ENCODE measurements at places on chromosomes 2 and 18.

GRCh38 chr18:69758458-69758857 lies 189.2 kb downstream of the CD226 start:
- no peak for DNase-seq

GRCh38 chr18:3260995-3261372 lies 949 bp upstream of the MYL12B start:
- DNase-seq, result no peak

DNA sequence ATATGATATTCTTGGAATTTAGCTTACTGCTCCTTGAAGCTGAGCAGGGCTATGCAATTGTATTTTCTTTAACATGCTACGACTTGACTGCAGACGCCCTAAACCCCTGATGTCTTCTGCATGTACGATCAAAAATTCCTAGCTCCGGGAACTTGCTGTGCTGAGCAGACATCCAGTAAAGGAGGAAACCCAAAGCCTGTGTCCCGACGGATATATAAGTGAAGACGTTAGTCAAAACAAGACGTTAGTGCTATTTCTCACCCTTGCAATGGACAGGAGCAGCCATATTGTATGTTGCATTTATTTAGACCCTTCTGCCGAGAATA lies 51.5 kb downstream of the SETBP1 start:
- DNase-seq, result no peak

DNA sequence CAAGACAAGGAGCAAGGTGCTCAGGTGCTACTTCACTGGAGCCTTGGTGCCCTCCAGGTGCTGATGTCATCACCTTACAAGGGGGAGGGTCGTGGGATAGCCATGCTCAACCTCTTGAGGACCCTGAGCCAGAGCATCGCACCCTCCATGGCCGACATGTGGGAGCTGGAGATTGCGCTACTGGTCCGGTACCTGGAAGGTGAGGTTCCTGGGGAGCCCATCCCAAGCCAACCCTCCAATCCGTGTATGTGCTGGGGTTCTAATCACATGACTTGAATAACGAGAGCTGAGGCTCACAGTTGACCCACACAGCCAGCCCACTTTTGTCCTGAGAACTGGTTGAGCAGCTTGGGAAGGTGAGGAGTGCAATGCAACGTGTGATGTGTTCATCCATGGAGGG lies 25.9 kb downstream of the MROH2A start:
- no peak for DNase-seq

- no peak for DNase-seq
Measured at GRCh38 chr2:171735991-171736710, 48.9 kb downstream of the DYNC1I2 start.

- DNase-seq, result peak; percentile 50
Measured at GRCh38 chr2:230700447-230700846, 12.2 kb upstream of the CAB39 start.

DNA sequence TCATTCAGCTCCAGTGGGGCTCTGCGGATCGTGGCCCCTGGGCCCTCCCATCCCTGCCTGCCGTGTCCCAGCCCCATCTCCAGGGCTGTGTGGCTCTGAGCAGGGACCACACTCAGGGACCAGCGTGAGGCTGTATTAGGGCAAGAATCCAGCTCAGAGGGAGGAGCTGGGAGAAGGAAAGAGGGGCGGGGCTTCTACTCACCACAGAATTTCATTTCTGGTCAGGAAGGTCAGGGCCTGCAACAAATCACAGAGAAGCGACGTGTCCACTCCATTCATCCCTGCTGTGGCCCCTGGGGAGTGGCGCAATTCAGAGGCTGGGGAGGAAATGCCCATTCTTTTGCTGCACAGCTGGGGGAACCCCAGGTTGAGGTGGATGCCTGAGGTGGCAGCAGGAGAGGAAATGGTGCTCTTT lies 828 bp downstream of the CIB4 start:
- no peak for DNase-seq

- no peak for DNase-seq
Measured at GRCh38 chr18:50044402-50044801, 150.5 kb downstream of the MYO5B start.

GRCh38 chr2:88024509-88024908 lies 8.2 kb upstream of the RNU2-63P start:
- DNase-seq, result no peak

DNA sequence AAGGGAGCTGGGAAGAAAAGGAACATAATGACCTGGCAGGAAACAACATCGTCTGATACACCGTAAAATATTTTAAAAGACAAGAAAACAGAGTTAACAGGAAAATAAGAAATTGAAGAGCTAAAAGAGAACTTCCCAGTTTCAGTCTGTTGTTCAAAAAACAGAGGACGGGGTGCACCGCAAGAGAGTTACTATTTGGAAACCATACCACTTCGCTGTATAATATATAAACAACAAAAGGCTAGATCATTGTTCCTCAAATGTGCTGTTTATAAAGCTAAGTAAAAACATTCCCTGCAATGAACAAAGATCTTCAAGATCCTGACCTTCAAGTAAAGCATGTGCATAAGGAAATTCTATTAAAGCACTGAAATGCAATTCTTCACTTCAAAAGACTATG lies 2.1 kb downstream of the PPP3R1 start:
- DNase-seq, result no peak

GRCh38 chr2:230908092-230908594 lies 16.9 kb downstream of the GPR55 start:
- no peak for DNase-seq

GRCh38 chr2:26424221-26424620 lies 22.5 kb downstream of the DRC1 start:
- no peak for DNase-seq

DNA sequence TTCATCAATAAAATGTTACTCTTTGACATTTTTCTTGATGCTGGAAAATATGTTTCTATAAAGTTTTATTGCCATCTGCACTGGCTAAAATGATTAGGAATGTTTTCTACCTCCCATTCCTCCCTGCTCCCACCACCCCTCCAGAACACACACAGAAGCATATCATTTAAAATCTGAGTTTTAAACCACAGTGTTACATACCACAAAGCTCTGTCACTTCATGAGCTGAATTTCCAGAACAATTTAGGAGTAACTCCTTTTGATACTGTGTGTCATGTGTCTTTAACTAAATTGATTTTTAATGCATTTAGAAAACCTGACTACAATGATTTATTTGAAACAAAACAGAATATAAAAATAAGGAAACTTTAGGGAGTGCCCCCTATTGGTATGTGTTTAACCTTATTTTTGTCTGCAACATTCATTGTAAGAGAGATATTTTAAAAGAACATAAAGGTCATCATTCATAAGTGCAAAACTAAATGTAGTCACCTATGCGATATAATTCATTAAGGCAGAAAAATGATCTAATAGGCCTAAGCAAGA lies 52.0 kb downstream of the FEZ2 start:
- no peak for DNase-seq

- peak; percentile 56 for DNase-seq
Measured at GRCh38 chr2:202375033-202375608, 1.0 kb upstream of the BMPR2 start.

DNA sequence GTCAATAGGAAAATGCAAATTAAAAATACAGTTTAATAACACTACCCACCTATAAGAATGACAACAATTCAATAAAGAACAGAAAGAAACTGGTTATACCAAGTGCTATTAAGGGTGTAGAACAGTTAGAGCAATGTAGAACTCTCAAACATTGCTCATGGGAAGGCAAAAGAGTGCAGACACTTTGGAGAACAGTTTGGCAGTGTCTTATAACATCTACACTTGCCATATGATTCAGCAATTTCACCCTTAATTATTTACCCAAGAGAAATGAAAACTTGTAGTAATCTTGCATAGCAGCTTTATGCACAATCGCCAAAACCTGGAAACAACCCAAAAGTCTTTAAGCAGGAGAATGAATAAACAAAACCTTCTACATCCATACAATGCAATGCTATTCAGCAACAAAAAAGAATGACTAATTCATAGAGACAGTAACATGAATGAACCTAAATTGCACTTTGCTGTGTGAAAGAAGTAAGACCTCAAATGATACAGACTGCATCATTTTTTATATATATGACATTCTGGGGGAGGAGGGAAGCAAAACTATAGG lies 455.2 kb downstream of the THSD7B start:
- no peak for DNase-seq

- DNase-seq, result no peak
Measured at GRCh38 chr2:198456418-198456817, 652.0 kb downstream of the PLCL1 start.

- no peak for DNase-seq
Measured at GRCh38 chr18:9643549-9643948, 29.2 kb upstream of the PPP4R1 start.

- DNase-seq, result no peak
Measured at GRCh38 chr2:237464757-237465391, 22.2 kb upstream of the MLPH start.

- no peak for DNase-seq
Measured at GRCh38 chr18:45522371-45522770, 92.9 kb upstream of the SLC14A2 start.

DNA sequence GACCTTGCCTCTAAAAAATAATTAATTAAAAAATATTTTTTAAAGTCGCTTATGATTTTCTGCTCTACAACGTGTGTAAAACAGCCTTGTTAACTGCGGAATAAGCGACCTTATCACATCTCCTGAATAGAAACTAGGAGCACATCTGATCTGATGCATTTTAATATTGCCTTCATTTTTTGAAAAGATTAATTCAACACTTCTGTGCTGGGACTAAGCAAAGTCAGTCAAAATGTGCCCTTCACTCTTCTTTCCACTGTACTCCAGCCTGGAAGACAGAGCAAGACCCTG lies 12.6 kb downstream of the CLEC4F start:
- DNase-seq, result no peak

- DNase-seq, result no peak
Measured at GRCh38 chr2:156695595-156695994, 259.4 kb downstream of the GPD2 start.

GRCh38 chr18:3839581-3839981 lies 389.6 kb downstream of the TGIF1 start:
- DNase-seq, result no peak

DNA sequence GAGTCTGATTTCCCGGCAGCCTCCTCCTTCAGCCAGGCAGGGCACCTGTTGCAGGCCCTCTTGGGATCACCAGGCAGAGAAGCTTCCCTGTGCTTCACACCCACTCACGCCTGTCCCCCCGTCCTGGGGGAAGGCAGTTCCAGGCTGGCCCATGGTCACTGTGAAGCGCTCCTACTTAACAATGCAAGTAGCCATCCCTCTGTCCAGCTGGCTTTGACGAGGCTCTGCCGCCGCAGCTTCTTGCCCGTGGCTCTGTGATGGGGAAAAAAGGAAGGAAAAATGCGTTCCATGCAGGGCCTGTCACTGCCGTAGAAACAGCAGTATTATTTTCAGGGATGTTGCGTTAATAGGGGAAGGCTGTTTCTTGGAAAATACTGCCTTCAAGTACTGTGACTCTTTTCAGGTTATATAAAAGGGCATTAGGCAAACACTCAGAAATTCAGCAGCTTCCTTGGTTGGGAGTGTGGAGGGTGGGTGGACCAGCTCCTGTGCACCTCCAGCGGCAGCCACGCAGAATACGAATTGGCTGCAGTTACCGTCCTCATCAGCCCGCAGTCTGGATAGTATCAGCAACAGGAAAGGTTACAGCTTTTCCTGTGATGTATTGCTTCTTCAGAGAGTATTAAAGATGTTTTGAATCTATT lies 232.3 kb downstream of the KLHL29 start:
- DNase-seq, result peak; percentile 36

DNA sequence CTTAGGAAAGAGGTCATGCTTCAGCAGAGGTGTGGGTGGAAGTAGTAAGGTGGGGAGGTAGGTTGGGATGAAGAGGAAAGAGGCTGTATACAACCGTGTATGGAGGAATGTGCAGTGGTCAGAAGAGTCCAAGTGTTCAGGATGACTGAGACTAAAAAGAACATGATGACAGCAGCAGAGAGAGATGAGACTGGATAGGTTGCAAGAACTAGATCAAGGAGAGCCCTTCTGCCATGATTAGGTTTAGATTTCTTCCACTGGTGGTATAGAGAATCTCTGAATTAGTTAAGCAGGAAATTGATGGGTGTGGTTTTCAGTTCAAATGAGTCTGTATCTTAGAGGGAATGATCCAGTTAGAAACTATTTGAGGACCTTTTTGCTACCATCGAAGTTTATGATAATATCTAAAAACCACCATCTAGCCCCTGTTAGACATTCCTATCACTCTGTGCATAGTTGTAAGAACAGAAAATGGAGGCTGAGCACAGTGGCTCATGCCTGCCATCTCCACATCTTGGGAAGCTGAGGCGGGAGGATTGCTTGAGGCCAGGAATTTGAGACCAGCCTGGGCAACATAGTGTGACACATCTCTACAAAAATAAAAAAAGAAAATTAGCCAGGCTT lies 221.0 kb downstream of the LTBP1 start:
- no peak for DNase-seq

- DNase-seq, result peak; percentile 8
Measured at GRCh38 chr2:61426267-61426897, 44.5 kb downstream of the USP34 start.

DNA sequence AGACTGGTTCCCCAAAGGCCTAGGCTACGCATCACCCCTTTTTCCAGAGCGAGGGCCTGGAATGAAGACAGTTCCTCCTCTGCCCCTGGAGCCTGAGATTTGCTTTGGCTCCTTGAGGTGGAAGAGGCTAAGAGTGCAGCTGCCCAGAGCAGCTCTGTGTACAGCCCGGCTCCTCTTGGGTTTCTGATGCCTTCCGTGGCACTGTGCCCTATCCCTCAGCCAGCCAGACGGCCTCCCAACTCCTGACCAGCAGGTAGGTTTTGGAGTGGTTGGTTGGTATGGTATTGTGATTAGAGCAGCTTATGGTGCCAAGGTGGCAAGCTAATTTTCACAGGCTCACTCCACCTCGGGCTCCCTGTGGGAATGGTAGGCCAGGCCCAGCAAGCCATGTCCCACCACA lies 112.2 kb downstream of the TANC1 start:
- no peak for DNase-seq

DNA sequence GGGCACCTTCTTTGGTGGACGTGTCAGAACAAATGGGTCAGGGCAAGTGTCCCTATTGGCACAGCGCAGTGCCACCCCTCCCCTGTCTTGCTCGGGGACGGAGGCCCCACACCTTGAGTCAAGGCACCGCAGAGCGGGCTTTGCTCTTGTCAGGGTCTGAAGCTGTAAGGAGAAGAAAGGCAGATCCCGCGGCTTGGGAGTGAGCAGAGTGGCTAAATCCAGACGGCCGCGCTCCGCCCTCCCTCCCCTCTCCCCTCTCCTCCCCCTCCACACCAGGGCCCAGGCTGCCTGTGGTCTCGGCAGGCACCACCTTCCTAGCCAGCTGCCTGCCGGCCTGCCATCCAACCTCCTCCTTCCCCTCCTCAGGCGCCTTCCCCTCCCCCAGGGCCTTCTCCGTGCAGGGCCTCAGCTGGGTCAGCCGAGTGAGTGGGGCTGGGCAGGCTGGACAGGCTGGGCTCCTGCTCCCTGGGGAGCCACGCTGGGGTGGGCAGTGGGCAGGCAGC lies 25.8 kb downstream of the SPEG start:
- peak; percentile 52 for DNase-seq

GRCh38 chr2:113120861-113121260 lies 6.5 kb upstream of the IL1RN start:
- no peak for DNase-seq
